ENCODE measurements at places on chromosomes 7 and 10.
A peak's percentile ranks its signal among the peaks of the same experiment; 100 is the strongest.

DNA sequence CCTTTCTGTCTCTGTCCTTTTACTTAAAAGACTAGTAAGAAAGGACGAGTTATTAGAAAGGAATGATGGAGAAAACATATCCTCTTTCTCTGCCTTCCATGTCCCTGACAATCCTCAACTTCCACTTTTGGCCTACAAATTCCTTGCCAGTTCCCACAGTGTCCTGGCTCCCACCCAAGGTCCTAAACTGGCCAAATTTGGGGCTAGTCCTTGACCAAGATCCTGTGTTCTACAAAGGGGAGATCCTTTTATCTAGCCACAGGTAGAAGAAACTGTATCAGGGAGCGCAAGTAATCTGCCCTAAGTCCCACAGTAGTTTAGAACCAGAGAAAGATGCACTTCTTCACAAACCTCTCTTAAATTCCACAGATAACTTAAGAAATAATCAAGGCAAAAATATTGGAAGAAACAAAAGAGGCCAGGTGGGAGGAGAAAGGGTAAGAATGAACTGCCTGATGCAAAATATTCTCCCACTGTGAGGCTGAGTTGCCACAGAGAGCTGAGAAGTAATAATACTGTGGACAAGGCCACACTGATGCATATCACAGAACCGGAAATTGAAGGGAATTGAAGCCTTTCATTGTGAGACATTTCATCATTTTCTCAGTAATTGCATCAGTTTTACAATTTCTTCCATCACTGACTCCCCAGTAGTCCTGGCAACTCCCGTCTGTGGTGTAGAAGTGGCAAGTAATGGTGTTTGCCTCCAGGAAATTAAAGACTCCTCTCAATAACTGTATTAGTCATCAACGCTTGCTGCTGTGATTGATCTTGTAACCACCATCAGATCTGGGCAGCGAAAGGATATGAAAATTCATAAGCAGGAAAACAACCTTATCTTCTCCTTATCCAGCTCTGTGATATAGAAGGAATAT lies 47.2 kb downstream of the DNAJC12 start:
- peak; percentile 29 for DNase-seq

DNA sequence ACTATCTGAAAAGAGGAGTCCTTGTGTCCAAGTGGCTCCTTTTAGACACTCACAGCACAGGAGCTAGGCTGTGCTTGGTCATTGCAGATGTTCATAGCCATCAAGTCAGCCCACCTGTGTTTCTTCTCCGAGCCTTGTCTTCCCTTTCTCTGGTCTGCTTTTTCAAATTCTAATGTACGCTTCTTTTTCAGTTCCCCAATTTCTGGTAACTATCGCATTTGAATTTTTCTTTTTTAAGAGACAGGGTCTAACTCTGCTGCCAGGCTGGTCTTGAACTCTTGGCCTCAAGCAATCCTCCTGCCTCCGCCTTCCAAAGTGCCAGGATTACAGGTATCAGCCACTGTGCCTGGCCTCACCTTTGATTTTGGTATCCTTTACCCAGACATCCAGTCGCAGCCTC lies 18.9 kb downstream of the APBB1IP start:
- no peak for DNase-seq

DNA sequence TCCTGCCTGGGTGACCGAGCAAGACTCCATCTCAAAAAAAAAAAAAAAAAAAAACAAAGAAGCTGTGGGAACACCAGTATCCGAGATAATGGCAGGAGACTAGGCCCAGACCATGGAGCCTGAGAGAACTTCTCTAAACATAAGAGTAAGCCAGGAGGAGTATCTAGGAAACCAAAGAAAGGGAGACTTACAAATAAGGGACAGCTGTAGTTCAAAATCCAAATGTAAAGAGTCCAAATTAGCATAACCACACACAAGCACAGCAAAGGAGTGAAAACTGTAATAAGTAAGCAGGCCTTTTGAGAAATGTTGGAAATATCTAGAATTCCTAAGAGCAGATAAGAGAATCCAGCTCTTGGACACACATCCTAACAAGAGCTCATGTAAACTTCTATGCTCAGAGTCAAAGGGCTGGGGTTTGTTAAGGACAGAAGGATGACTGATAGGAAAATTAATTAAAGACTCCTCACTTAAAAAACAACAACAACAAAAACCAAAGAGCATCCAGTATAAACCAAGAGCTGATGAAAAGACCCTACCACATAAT lies 15.8 kb downstream of the ZNF25 start:
- DNase-seq = no peak

DNA sequence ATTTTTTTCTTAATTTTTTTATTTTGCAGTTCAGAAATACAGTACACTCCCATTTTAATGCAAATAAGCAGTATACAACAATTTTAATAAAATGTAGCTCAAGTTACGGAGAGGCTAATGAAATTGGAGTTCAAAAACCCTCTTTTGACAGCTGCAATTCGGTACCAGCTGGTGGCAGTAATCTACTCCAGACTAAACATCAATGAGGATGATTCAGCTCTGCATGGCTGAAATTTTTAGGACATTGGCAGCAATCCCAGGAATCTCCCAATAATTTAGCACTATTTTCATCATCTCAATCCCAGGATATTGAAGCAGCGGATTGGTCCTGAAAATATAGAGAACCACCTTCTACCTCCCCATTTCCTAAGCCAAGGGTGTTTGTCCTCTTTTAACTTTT lies 278.8 kb downstream of the CACNA2D1 start:
- peak; percentile 57 for DNase-seq

GRCh38 chr10:1227510-1228402 lies 171.6 kb downstream of the WDR37 start:
- no peak for DNase-seq

DNA sequence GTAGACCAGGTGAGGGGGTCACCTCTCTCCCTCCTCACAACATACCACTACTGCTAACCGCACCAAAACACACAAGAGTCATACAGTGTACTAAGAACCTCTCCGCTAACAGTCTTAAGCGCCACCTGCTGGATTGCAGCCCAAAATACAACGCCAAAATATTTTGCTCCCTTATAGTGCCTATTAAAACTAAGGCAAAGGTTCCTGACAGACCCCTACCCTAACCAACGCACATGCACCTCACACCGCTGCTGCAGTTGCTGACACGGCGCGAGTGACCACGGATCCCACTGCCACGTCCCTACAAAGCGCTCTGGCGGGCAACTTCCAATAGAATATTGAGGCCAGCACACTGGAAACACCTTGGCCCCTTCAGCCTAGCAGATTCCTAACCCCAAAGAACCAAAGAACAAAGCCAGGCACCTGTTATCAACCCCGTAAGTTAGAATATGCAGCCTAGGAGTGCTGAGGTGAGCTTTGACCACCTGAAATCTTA lies 563.6 kb upstream of the SEMA3D start:
- DNase-seq = peak; percentile 51

GRCh38 chr10:42975558-42976340 lies 101.1 kb upstream of the RET start:
- DNase-seq = peak; percentile 7

DNA sequence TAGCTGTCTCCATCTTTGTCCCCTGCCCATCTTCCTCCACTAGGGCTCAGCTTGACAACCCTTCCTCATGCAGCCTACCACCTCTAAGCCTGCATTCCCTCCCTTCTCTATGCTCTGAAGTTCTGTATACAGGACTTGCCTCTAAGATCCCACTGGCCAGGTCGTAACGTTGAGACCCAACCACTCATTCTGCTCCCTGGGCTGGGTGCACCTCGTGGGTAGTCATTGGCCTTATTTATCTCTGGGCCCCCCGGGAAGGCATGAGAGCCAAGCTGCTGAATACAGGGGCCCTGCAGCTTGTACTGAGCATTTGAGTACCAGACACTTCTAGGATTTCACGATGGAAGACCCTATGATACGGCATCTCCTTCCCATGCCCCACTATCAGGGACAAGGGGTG lies 31.2 kb downstream of the MYL10 start:
- DNase-seq = no peak

DNA sequence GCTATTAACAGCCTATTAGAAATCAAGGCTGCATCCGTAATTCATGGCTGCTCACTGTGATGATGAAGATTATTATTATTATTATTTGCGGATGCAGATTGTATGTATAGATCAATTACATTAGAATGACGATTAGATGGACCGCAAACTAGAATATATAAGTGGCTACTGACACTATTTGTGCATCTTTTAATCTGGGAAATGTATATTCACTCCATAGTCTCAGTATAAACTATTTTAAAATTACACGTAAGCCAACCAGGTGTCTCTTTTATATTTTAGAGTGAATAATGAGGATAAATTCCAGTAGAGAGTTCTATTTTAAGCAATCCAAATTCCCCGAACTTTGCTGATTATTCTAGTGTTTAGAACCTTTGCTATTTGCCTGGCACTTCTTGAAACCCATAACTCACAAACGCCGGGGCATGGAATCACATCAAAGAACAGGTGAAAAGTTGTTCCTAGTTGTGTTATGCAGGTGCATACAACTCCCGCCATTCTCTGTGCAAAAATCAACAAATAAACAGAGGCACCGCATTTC lies 509 bp upstream of the ING3 start:
- DNase-seq = no peak

- no peak for DNase-seq
Measured at GRCh38 chr7:136049117-136049516, 72.0 kb upstream of the MTPN start.

DNA sequence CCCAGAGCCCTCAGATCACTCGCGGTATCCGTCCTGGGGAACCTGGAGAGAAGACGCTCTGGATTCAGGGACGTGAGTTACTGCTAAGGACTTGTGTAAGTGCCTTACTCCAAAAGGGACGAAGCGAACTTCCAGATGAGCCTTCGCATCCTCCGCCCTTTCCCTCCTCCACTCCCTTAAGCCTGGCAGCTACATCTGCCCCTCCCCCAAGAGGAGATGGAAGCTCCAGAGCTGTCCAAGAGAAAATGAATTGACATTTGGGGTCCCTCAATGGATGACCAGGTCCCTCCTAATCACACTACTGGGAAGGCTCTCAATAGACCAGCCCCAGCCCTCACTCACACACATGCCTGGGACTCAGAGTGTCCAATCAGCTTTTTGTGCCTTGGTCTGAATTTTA lies 31.3 kb upstream of the GDF10 start:
- no peak for DNase-seq

- no peak for DNase-seq
Measured at GRCh38 chr7:37038706-37039105, 314.4 kb upstream of the AOAH start.

GRCh38 chr7:108875139-108875538 lies 305.5 kb downstream of the DNAJB9 start:
- peak; percentile 23 for DNase-seq

- no peak for DNase-seq
Measured at GRCh38 chr7:156184164-156184563, 371.9 kb upstream of the SHH start.

DNA sequence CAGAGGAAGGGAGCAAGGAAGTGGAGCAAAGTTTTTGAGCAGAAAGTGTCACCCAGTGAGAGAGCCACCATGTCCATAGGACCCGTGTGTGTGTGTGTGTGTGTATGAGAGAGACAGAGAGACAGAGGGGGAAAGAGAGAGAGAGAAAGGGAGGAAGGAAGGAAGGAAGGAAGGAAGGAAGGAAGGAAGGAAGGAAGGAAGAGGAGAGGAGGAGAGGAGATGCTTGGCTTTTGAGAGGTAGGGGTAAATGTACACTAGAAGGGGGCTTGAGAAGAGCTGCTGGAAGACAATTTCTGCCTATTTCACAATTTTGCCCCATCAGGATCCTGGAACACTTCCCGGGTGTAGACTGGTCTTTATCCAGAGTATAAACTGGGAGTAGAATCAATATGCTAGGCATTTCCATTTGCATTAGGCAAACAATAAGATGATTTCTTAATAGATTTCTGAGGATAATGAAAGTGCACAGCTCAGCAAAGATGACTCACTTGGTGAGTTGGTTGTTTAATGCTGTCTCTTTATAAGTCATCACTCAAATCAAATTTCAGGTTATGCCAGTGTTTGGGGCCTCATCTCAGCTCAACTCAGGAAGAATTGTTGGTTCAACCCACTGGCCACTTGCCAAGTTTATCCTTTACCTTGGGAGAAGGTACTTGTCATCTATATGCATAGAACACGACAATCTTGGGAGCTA lies 70.0 kb upstream of the FAM13C start:
- peak; percentile 9 for DNase-seq

DNA sequence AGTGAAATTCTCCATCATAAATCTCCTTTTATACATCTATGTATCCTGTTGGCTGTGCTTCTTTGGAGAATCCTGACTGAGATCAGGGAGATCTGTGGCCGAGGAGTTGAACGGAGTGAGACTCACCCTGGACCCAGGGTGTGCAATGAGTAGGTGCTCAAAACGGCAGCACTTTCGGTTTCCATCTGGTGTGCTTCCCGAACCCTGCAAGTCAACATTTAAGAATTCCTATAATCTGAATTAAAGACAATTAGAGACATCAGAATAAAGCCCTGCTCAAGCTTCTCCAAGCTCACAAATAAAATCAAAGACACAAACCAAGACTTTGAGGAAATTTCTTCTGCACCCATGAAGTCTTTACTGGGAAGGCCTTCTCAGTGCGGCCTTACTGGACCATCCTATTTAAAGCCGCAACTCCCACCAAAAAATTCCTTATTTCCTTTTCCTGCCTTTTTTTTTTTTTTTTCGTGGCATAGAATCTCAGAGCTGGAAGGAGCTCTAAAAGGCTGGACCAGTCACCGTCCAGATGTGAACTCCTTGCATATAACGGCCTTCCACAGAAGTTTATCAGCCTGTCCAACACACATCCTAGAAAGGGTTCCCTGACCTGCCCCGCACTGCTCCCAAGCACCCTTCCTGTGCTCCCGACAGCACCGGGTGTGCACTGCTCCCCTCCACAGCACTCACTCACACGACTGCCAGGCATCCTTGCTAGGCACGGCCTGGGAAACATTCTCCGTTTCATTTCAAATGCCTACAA lies 29.7 kb downstream of the GNA12 start:
- no peak for DNase-seq

DNA sequence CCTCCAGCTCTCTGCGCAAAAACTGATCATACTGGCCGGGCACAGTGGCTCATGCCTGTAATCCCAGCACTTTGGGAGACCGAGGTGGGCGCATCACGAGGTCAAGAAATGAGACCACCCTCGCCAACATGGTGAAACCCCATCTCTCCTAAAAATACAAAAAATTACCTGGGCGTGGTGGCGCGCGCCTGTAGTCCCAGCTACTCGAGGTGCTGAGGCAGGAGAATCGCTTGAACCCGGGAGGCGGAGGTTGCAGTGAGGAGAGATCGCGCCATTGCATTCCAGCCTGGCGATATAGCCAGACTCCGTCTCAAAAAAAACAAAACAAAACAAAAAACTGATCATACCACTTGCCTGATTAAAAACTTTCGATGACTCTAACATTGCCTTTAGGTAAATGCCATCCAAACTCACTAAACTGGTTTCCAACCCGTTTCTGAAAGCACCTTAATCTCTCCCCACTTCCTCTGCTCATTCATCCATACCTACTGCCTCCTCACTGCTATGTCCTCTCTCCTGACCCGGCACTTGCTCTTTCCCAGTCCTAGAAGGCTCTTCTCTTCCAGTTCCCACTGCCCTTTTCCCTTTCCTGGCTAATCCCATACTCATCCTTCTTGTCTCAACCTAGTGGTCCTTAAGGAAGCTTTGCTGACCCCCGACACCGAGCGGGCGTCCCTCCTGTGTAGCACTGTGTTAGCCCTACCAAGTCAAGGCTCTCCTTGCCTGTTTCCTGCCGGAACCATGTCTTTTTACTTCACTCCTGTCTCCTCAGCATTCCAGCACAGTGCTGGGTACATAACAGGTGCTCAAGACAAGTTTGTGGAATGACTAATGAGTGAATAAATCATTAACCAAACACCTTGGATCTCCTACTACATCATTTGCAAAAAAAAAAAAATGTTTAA lies 686 bp upstream of the MIOS start:
- DNase-seq = no peak

Data from ELR (cell line).